Esophagus squamous epithelium (tissue), 5 donors: ENCODE measurements at places on chromosomes 13 and 19. TPM values are rescaled to one million over a fixed set of nuclear protein-coding genes. Genes with fewer than 3 reads are reported as not detected.

DNA sequence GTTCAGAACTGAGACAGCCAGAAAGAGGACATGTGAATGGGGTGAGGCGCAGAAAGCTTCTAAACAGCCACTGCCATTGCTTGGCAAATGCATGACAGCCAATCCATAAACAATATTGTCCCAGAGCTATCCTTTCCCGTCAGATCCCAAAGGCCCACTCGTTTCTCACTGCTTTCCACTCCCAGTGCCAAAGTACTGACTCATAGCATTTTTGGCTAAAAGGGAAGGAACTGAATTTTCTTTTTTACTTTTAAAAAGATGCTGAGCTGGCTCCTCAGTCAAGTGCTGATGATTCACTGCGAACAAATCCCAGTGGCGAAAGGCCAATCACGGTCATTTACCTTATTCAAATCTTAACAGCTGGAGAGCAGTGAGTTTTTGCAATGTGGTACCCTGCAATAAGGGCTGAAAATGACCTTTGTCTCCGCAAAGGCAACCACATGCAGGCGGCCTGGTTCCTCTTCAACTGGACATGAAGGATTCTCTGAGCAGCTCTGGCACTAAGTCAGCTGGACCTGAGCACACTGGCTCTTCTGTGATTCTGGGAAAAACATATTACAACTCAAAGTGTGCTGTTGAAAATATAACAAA is 151.7 kb downstream of the DCLK1 start:
- H3K36me3 ChIP-seq, result no peaks in the 10 kb centered on the region
- H3K27me3 ChIP-seq, result no peaks in the 10 kb centered on the region
- DNase-seq, result peak; percentile 9
- peaks cover 12% of the 10 kb centered on the region for H3K4me1 ChIP-seq
- H3K27ac ChIP-seq, result peak overlapping the region; percentile 56
- no peak overlapping the region for H3K4me3 ChIP-seq

GRCh38 chr13:78680115-78680561 is 21.2 kb upstream of the OBI1 start:
- DNase-seq, result no peak
- H3K27ac ChIP-seq, result no peak overlapping the region
- no peaks in the 10 kb centered on the region for H3K4me1 ChIP-seq

Gene WDR87
- not detected for total RNA-seq

DNA sequence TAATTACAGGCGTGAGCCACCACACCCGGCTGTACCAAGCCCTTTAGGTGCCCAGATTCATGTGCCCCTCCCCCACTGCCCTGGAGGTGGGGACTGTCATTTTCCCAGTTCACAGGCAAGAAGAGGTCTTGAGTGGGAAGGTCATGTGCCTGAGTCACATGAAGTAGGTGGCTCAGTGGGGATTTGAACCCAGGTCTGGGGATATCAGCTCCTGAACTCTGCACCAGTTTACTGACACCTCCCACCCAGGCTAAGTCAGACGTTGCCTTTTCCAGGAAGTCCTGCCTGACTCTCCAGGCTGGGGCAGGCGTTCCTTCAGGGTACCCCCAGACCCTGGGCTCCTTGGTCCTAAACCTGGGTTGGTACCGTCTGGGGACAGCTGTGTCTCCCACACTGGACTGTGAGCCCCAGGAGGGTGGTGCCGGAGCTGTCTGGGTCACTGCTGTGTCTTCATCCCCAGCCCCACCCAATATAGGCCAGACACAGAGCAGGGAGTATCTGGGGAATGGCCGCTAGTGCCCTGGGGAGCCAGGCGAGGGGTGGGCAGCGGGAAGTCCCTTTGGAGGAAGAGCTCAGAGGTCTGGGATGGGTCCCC is 8.6 kb downstream of the VASP start:
- H3K27ac ChIP-seq, result peak overlapping the region; percentile 60
- no peak for DNase-seq
- no peak overlapping the region for H3K4me3 ChIP-seq
- peaks cover 29% of the 10 kb centered on the region for H3K36me3 ChIP-seq
- peaks cover 23% of the 10 kb centered on the region for H3K4me1 ChIP-seq

DNA sequence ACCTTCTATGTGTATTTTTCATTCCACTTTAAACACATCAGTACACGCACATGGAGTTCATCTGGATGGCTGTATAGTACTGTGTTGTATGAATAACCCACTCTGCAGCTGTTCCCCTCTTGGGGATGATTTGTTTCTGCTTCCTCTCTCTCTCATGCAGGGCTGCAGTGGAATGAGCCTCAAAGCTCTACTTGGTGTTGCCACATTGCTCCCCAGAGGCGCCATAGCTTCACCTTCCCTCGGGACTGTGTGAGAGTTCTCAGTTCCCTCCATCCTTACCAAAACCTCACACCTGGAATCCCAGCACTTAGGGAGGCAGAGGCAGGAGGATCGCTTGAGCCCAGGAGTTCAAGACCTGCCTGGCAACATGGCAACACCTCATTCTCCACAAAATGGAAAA is 28.4 kb upstream of the GPR183 start:
- no peaks in the 10 kb centered on the region for H3K4me1 ChIP-seq
- no peaks in the 10 kb centered on the region for H3K27me3 ChIP-seq
- H3K27ac ChIP-seq, result no peak overlapping the region
- no peaks in the 10 kb centered on the region for H3K36me3 ChIP-seq

GRCh38 chr13:99528547-99528946 is 27.3 kb downstream of the TM9SF2 start:
- H3K27me3 ChIP-seq, result no peaks in the 10 kb centered on the region
- no peaks in the 10 kb centered on the region for H3K36me3 ChIP-seq
- H3K4me1 ChIP-seq, result no peaks in the 10 kb centered on the region
- no peak overlapping the region for H3K27ac ChIP-seq

GRCh38 chr13:75861786-75862185 is 225.7 kb downstream of the LMO7 start:
- no peaks in the 10 kb centered on the region for H3K27me3 ChIP-seq
- no peaks in the 10 kb centered on the region for H3K4me1 ChIP-seq
- no peak for DNase-seq
- H3K27ac ChIP-seq, result no peak overlapping the region
- H3K36me3 ChIP-seq, result no peaks in the 10 kb centered on the region

Gene METTL21C
- total RNA-seq, result not detected

Gene SAFB
- 80.1 TPM for total RNA-seq

- no peak overlapping the region for H3K4me3 ChIP-seq
- H3K27ac ChIP-seq, result peak overlapping the region; percentile 62
- no peak for DNase-seq
Measured at GRCh38 chr13:95154413-95154886, 146.8 kb downstream of the ABCC4 start.

GRCh38 chr13:44385847-44386246 is 12.2 kb downstream of the SERP2 start:
- H3K27ac ChIP-seq, result no peak overlapping the region
- no peak for DNase-seq

- no peak for DNase-seq
- H3K4me1 ChIP-seq, result no peaks in the 10 kb centered on the region
- H3K4me3 ChIP-seq, result no peak overlapping the region
- no peak overlapping the region for H3K27ac ChIP-seq
Measured at GRCh38 chr13:65456150-65456912, 1773.8 kb downstream of the PCDH9 start.

DNA sequence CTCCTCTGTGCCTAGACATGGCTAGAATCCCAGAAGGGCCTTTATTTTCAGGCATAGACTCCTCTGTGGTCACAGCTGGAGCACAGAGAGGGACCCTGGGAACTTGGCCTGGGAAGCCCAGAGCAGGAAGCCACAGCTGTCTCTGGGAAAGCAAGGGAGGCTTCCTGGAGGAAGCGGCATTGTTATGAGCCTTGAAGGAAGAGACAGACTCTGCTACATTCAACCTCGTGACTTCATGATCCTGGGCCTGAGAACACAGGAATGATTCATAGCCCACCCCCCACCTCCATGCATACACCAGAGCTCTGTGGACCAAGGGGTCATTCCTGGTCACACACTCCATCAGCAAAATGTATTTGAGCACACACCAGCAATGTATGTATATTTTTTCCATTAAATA is 8.6 kb downstream of the RDH8 start:
- no peak overlapping the region for H3K4me3 ChIP-seq
- H3K27me3 ChIP-seq, result no peaks in the 10 kb centered on the region
- DNase-seq, result no peak
- no peaks in the 10 kb centered on the region for H3K36me3 ChIP-seq
- H3K4me1 ChIP-seq, result no peaks in the 10 kb centered on the region

DNA sequence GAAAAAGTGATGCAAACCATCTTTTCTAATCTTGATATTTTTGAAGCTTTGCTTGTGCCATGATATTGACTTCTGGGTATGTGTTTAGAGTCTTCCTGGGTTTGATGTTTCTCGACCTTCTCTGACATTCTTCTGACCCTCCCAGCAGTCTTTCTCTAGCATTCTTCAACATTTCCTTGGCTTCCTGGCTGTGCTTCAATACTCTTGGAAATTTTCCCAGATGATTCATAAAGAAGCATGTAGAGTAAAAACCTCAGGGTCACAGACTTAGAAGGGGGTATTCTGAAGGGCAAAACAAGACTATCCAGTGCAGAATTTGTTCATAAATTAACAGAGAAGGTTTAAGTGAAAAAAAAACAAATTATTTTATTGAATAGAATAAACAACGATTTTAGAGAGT is 946.3 kb upstream of the PCDH9 start:
- H3K4me1 ChIP-seq, result no peaks in the 10 kb centered on the region
- DNase-seq, result no peak
- no peaks in the 10 kb centered on the region for H3K27me3 ChIP-seq
- no peak overlapping the region for H3K27ac ChIP-seq
- H3K4me3 ChIP-seq, result no peak overlapping the region
- no peaks in the 10 kb centered on the region for H3K36me3 ChIP-seq

DNA sequence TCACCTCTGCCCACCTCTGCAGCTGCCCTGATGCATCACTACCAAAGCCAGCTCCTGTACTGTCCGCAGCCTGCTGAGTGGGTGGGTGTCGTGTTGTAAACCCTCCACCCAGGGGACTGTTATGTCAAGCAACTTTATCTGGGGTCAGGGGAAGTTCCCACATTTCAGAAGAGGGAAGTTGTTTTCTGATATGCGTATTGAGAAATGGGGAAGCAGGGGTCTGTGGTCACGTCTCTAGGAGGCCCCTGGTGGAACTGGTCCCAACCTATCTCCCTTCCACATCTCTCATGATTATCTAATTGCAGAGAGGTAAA is 31.2 kb downstream of the CLEC17A start:
- no peak overlapping the region for H3K4me3 ChIP-seq
- H3K27ac ChIP-seq, result no peak overlapping the region
- no peak for DNase-seq
- no peaks in the 10 kb centered on the region for H3K27me3 ChIP-seq
- no peaks in the 10 kb centered on the region for H3K36me3 ChIP-seq
- no peaks in the 10 kb centered on the region for H3K4me1 ChIP-seq
